ENCODE measurements at places on chromosomes 2 and 18. TPM values are rescaled to one million over a fixed set of nuclear protein-coding genes. Genes with fewer than 3 reads are reported as not detected.

The DSC3 gene
- total RNA-seq: 60.8 TPM

DNA sequence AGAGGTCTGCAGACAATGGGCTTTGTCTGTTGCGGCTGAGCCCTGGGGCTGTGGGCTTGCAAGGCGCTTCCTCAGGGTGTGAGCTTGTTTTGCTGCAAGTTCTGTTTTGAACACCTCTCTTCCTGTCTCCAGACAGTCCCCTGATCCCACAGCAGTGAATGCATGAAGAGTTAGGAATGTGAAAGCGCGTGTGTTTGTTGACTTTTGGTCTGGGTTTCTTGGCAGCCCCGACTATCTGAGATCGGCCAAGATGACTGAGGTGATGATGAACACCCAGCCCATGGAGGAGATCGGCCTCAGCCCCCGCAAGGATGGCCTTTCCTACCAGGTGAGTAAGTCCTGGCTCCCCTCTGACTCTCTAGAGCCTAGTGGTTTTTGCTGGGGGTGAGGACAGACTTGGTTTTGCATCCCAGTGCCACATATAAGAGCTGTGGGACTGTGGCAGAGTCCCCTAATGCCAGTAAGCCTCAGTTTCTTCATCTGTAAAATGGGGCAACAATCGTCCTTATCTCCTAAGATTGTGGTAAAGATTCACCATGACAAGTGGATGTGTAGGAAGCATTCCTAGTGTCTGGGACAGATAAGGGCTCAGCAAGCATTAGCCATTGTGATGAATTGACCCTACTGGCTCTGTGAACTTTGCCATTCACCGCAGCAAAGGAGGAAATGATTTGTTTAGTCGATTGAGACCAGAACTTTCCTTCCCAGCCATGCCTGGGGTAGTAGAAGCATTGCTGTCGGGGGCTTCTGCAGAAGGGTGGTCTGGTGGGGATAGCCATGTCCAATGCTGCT lies 3.0 kb downstream of the LBH start:
- peak overlapping the region; percentile 66 for H3K4me3 ChIP-seq
- H3K4me1 ChIP-seq: peaks cover 16% of the 10 kb centered on the region
- DNase-seq: peak; percentile 84
- no peak overlapping the region for H3K27ac ChIP-seq
- peaks cover 6% of the 10 kb centered on the region for H3K36me3 ChIP-seq

The KIF1A gene
- total RNA-seq: not detected

DNA sequence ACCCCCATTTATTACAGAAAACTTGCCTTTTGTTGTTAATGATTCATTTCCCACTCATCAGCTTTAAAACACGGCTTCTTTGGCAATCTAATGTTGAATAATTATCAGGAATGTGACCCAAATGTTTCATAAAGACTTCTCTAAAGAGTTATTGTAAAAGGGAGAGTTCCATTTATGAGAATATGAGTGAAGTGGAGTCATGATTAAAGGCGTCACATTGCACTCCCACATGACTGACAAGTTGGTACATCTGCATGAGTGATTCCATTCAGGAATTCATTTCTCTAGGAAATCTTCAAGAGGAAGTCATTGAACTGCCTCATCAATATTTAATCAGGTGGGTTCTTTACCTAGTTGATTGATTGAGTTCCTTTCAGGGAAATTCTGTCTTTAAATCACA lies 184.8 kb downstream of the LNPK start:
- DNase-seq: no peak
- no peak overlapping the region for H3K27ac ChIP-seq
- no peak overlapping the region for H3K4me3 ChIP-seq
- no peaks in the 10 kb centered on the region for H3K27me3 ChIP-seq
- no peaks in the 10 kb centered on the region for H3K36me3 ChIP-seq

- DNase-seq: no peak
- peaks cover 6% of the 10 kb centered on the region for H3K4me1 ChIP-seq
- no peak overlapping the region for H3K27ac ChIP-seq
- H3K27me3 ChIP-seq: no peaks in the 10 kb centered on the region
- no peak overlapping the region for H3K4me3 ChIP-seq
Observed at GRCh38 chr2:48278590-48278989, 251.4 kb upstream of the STON1 start.

The GALR1 gene
- not detected for total RNA-seq

All from MCF 10A (cell line).